ENCODE measurements at places on chromosomes 2 and 18.

- no peak for DNase-seq
These were observed 1.6 kb upstream of the ROCK2 start for GRCh38 chr2:11346023-11346482.

DNA sequence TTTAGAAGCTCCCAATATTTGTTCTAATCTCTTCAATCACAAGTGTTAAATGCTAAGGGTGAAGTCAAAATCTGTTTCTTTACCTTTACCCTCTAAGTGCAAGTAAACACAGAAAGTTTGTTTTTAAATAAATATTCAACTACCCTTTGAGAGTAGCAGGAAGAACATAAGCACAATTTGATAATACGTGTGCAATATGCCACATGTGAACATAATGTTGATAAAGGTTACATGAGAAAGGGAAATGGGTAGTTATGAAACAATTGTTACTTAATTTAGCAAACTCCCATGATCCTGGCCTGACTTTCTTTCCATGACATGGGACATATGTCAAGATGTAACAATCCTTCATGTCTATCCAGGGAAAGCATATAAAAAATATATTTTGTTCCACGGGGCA is 7.1 kb downstream of the SPRED2 start:
- no peak for DNase-seq

DNA sequence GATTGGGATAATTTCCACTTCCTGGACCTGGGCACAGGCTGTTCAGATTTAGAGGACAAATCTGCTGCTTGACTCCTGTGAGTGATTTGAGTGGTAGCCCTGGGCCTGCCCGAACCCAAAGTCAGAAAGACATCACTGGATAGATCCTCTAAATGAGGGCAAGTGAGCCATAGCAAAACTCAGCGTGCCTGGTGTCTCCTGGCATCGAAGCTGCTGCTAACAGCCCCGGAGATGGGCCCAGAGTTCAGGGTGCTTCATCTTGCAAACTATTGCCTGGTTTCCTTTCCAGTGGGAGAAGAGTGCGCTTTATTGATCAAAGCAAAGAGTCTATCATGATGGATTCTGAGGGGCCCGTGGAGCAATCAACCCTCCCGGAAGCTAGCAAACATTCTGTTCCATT is 153.1 kb upstream of the KLHL29 start:
- no peak for DNase-seq

- DNase-seq, result no peak
These were observed 8.0 kb upstream of the COX7A2L start for GRCh38 chr2:42368817-42369531.

All from stimulated activated naive CD4-positive, alpha-beta T cell treated with Interleukin-2 at 50 U/mL for 16 hours (primary cell).